SW480 (cell line): ENCODE measurements at places on chromosomes 3 and 15.
A peak's percentile ranks its signal among the peaks of the same experiment; 100 is the strongest.

- DNase-seq = no peak
Measured at GRCh38 chr3:41112466-41112865, 86.8 kb upstream of the CTNNB1 start.

GRCh38 chr3:16724487-16724886 is 119.3 kb upstream of the DAZL start:
- DNase-seq = no peak

- no peak for DNase-seq
Measured at GRCh38 chr3:181066143-181067087, 76.9 kb upstream of the DNAJC19 start.

DNA sequence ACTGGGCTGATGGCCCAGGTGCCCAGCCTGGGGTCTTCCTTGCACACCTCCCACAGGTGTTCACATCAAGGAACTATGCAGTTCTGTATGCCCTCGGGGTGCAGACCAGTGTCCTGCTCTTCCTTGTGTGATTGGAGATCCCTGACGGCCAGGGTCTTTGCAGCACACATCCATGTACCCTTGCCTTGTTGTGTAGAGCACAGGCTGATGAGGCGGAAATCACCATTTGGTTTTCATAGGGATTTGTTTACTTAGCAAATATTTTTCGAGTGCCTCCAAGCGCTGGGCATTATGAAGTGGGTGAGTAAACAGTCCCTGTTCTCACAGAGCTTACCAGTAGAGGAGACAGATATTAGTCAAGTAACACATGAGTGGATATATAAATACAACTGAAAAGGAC is 209.3 kb upstream of the UMPS start:
- peak; percentile 16 for DNase-seq

DNA sequence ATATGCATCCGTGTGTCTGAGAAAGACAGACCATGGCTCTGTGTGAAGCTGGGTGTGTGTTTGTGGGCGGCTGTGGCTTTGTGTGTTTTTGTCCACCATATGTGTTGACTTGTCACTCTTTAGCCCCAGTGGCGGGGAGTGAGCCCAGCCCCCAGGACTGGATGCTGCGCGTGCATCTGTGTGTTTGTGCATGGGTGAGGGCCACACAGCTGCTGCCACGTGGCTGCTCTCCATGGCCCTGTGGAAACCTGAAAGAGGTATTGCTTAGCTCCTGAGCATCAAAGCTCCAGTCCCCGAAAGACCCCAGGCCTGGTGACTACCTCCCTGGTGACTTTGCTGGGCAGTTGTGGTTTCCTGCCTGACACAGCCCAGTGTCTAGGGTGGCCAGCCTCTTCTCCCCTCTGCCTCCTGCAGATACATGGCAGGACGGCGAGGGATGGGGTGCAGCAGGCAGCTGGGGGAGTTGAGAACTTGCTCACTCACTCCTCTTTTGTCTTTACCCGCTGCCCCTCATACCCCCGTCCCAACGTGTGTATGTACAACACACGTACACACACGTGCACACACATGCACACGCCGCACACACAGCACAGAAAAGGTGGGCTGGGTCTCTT is 6.5 kb downstream of the EPHB3 start:
- no peak for DNase-seq

- no peak for DNase-seq
Measured at GRCh38 chr15:49741712-49742111, 120.9 kb downstream of the DTWD1 start.

DNA sequence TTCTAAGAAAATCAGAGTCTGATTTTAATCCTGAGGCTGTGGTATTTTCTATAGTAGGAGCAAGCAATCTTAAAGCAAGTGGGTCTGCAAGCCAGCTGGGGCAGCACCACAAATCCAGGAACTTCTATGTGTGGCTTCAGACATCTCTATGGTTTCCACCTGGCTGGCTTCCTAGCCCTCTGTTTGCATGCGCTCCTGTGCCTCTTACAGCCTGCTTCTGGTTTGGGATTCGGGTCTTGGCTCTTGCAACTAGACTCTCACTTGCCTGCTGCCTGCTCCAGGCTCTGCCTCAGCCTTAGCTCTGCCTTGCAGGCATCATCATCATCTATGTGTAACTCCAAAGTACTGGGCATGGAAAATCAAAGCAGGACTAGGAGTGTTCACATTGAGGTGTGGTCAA is 43.4 kb downstream of the MINDY4B start:
- DNase-seq = no peak

GRCh38 chr3:71415681-71416122 is 167.8 kb downstream of the FOXP1 start:
- DNase-seq = no peak

GRCh38 chr3:67292356-67293121 is 294.4 kb downstream of the KBTBD8 start:
- no peak for DNase-seq

- DNase-seq = no peak
Measured at GRCh38 chr3:58079773-58080172, 71.6 kb downstream of the FLNB start.

DNA sequence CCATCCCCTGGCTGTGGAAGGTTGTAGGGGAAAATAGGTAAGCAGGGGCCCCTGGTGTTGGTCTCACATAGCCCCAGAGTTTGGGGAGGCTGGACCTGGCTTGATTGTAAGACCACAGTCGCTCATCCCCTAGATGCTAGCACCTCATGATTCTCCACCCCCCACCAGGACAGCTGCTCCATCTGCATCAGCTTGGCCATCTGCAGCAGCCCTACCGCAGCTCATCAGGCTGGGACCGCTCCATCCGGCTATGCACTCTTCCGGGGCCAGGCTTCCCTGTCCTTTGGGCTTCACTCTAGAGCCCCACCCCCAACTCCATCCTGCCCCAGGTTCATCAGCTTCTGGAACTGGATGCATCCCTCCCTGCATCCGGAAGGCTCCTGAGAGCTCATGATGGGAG is 12.6 kb downstream of the SCN5A start:
- peak; percentile 82 for DNase-seq

DNA sequence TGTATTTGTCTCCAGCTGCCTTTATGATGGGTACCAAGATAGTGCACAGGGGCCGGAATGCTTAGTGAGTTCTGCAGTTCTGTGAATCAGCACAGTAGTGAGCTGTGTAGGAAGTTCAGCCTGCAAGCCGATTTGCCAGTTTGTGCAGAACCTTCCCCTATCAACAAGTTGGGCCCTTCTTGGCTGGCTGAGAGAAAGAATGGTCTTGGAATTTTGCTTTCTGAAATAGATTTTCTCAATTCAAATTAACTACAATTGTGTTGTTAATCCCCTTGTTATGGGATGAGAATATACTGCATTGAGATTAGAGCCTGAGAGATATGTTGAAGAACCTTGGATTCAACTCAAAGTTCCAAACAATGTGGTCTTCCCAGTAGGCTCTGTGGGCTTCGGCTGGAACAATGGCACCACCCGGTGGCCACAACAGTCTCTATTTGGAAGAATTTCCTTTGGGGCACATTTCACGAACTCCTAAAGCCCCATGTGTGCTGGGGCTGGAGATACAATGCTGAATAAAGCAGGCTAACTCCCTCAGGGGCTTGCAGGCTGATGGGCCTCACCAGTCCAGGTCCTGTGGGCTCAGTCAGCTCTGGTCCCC is 59.1 kb downstream of the TRIM42 start:
- DNase-seq = peak; percentile 57

DNA sequence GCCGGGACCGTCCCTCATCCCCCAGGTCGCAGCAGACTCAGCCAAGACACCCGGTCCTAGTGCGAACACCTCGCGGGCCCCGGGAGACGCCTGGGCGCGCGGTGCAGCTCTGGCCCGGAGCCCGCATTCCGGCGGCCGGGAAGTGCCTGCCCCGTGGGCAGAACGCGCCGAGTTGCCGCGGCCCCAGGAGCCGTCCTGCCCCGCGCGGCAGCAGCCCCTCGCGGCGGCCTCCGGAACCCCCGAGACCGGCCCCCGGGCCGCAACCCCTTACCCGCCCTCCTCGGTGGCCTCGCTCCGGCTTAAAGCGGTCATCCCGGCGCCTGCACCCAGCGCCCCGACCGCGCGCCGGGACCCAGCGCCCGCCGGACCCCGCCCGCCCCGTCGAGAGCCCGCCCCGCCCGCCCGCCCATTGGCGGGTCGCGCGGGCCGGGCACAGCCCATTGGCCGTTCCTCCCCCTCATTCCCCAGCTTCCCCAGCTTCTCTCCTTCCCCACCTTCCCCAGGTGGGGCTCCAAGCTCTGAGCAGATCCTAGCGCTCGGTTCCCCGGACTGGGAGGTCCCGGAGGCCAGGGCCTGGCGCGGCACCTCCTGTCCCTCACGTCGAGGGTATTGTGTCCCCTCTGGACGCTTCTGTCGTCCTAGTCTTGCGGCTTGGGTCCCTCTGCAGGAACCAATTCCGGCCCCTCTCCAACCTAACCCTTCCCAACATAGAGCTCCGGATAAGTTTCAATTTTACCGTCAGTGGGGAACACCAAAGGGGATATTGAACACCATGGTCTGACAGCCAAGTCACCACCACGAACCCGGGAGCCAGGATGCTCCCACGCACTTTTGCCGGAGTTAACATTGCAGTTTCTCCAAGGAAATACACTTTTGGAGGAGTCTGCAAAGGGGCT is at the start of gene GRAMD2A:
Gene GRAMD2A (minus strand): TSS at position 328 of the 896 bp plus-strand sequence.
- peak; percentile 66 for DNase-seq

GRCh38 chr15:61003437-61004218 is 225.5 kb downstream of the RORA start:
- no peak for DNase-seq

DNA sequence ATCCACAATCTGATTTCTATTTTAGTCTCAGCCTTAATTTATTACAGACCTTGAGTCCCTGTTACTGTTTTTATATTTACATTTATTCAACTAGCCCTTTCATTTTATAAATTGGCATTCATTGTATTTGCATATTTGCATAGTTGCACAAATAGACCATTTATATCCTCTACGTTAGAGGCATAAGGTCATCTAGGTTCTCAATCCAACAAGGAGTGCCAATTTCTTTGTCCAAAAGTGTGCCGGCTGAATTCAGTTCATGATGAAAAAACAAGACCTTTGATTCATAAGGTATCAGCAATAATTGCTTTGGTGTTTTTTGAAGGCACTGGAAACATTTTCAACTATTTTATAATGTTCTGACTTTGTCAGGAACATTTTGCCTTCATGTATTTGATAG is 33.9 kb upstream of the NANOGP8 start:
- no peak for DNase-seq

DNA sequence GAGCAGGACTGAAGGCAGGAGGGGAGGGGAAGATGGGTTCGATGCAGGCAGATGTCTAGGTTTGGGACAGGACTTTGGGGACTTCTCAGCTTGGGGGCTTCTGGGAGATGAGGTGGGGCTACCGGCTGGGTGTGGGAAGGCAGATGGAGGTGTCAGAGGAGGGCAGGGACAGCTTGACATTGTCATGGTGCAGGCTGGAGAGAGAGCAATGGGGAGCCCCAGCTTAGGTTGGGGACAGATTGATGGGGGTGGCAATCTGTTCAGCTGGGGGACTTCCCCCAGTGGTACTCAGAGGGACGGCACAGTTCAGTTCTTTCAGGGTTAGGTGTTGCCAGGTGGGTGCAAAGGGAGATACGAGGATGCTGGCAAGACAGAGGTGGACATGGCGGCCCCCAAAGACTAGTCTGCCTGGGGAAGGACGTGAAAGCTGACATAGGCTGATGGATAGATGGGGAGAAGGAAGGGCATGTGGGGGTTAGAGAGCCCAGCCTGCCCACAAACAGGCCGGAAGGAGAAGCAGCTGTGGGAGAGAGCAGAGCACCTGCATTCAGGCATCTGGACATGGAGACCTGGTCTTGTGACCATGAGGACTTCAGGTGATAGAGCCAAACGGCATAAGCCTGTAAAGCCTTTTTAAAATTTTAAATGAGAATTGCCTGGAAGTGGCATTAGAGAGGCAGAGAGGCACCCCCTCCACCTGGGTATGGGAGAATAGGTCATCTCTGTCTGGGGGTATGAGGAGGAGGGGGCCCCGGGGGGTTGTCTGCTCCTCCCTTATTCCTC is 21.1 kb downstream of the ACAA1 start:
- no peak for DNase-seq

- DNase-seq = no peak
Measured at GRCh38 chr15:44734839-44735481, 1.4 kb upstream of the TRIM69 start.

DNA sequence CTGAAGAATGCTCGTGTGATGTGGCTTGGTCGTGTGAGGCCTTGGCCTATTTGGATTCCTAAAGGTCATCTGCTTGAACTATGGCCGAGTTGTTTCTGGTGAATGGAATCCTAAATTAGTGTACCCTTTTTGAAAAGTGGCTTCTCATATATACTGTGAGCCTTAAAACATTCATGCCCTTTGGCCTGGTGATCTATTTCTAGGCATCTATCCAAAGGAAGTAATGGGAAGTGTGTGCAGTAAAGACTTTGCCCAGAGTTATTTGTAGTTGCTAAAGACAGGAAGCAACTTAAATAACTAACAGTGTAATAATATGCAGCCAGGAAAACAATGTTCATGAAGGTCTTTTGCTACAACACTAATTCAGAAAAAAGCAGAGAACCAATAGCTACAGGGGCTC is 3.0 kb downstream of the DGKG start:
- no peak for DNase-seq

DNA sequence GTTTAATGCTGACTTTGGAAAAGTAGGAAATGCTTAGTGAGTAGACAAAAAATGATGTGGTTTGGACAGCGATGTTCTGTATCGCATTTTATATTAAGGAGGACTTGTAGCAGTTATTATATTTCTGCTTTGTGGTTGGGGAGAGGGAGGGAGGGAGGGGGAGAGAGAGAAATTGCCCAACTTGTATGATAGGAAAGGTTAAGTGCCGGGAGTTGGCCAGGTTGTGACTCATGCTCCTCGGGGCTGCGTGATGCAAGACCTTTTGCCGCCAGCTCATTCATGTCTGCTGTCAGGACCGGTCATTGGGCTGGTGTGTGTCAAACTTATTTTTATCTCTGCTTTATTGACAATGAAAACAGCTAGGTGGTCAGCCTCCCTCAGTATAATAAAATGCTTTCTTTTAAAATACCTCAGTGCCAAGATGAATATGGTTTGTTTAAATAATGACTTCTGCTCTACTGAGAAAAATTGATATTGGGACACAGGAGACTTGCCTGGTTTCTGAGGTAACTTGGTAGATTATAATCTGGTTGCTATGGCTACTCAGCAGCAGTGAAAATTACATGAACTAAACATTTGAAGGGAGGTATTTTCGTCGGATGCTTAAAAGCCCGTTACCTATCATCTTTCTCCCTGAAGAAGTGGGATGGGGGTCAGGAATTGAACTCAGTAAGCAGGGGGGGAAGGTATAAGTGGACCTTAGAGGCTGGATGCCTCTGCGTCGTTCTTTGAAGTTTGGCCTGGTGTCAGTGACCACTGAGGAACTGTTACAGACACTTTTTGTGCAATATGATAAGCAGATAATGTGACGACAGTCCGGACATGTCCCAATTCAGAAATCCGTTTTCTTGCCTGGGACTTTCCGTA is 90.7 kb downstream of the FNDC3B start:
- DNase-seq = peak; percentile 88

DNA sequence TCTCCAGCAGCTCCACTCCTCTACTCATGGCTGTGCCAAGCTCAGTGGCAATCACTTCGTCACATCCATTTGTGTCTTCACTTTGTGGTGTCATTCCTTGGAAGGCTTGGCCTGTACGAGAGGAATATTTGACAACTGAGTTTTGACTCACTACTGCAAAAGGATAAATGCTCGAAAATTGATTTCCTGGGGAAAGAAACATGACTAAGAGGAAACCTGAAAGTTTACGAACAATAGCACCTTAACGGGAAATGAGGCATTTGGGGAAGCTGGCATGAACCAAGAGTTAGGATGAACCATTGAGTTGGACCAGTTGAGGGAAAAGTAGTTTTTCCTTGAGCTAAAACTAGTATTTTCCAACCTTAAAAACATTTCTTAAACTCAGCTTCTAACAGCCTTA is 74.2 kb upstream of the ABHD17C start:
- no peak for DNase-seq

- DNase-seq = peak; percentile 66
Measured at GRCh38 chr15:85414495-85414894, 34.1 kb downstream of the AKAP13 start.

- DNase-seq = no peak
Measured at GRCh38 chr15:22831473-22831872, 7.0 kb upstream of the NIPA2 start.
